ENCODE measurements at places on chromosomes 7 and 10. TPM values are rescaled to one million over a fixed set of nuclear protein-coding genes. Genes with fewer than 3 reads are reported as not detected.

ADCY1 gene
- 1.2 TPM for total RNA-seq

DNA sequence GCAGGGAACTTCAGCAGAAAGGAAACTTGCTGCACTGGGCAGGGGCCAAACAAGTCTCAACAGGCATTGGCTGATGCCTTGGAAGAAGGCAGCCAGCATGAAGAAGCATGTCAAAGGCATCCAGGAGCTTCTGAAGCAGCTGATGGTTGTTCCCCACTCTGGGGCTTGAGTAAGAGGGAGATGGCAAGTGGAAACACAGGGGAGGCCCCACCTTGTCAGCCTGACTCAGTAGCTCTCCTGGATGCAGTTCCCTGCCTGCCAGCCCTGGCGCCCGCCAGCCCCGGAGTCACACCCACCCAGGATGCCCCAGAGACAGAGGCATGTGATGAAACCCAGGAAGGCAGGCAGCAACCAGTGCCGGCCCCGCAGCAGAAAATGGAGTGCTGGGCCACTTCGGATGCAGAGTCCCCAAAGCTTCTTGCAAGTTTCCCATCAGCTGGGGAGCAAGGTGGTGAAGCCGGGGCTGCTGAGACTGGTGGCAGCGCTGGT is 96.5 kb downstream of the TACC2 start:
- DNase-seq = no peak

- no peak for DNase-seq
Measured at GRCh38 chr10:17838080-17838648, 29.0 kb downstream of the MRC1 start.

BTBD16 gene
- not detected for total RNA-seq

GRCh38 chr10:11742009-11742778 is at the start of gene ECHDC3:
ECHDC3 (plus strand) TSS chr10:11742382; CDS start chr10:11742577, 195 bp downstream.
- peak; percentile 26 for DNase-seq

GBX1 gene
- not detected for total RNA-seq

DNA sequence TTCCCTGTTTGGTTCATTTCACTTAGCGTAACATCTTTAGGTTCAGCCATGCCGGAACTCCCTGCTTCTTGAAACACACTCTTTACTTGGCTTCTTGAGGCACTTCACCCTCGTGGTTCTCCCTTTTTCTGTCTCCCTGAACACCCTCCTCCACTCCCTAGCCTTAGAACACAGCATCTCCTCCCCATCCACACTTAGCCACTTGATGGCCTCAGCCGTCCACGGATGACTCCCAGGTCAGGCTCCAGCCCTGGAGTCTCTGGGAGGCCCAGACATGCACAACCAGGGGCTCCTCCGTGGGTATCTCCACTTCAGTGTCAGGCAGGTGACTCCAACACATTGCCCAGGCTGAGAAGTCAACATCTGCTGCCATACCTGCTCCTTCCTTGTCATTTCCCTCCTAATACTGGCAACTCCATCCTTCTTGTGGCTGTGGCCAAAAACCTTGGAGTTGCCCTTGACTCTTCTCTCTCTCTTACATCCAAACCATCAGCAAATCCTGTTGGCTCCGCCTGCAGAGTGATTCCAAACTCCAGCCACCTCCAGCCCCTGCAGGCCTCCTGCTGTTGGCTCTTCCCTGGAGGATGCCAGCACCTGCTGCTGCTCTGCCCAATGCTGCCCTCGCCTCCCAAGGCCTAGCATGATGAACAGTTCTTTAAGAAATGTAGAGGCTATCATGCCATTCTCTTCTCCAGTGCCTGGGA is 8.4 kb upstream of the INMT start:
- no peak for DNase-seq

GRCh38 chr10:14661818-14662217 is 112.9 kb downstream of the FAM107B start:
- DNase-seq = no peak

DNA sequence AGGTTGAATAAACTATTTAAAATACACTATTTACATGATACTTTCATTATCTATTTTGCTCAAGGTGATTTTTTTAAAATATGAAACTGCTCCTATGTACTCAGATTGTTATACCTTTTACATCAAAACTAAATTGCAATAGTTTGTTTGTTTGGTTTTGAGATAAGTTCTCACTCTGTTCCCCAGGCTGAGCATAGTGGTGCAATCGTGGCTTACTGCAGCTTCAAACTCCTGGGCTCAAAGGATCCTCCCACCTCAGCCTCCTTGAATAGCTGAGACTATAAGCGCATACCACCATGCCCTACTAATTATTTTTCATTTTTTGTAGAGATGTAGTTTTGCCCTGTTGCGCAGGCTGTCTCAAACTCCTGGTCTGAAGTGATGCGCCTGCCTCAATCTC is 12.7 kb downstream of the TAS2R60 start:
- DNase-seq = no peak

DNA sequence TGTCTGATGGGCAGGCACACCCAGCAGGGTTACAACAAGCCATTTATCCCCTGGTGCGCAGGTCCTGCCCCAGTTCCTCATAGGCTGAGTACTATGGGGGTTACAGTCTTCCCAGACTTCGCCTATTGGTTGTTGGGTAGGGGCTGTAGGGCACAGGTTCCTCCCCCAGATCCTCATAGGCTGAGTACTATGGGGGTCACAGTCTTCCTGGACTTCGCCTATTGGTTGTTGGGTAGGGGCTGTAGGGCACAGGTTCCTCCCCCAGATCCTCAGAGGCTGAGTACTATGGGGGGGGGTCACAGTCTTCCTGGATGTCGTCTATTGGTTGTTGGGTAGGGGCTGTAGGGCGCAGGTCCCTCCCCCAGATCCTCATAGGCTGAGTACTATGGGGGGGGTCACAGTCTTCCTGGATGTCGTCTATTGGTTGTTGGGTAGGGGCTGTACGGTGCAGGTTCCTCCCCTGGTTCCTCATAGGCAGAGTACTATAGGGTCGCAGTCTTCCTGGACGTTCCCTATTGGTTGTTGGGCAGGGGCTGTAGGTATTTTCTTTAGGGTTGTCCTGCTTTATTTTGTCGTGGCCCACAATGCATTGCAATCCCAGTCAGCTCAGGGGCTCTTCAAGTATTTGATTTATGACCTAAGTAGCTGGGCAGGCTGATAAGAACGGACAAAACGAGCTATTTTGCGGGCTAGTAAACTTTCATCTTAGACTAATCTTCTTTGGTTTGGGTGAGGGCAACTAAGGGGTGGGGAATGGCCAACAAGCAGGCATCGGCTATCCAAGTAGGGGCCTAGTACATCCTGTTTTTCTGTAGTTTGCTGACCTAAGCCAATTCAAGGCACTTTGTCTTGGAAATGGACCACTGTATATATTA is 3.4 kb downstream of the LRRC27 start:
- DNase-seq = no peak

ASZ1 gene
- not detected for total RNA-seq

VAX1 gene
- total RNA-seq = 0.62 TPM

EPHB6 gene
- 15.7 TPM for total RNA-seq

CNPY4 gene
- 18.5 TPM for total RNA-seq

Measured in astrocyte (in vitro differentiated cells and primary cell).